ENCODE measurements at places on chromosomes 7 and 10.
A peak's percentile ranks its signal among the peaks of the same experiment; 100 is the strongest.

GRCh38 chr10:113581092-113581491, 28.2 kb downstream of the HABP2 start:
- DNase-seq: no peak

DNA sequence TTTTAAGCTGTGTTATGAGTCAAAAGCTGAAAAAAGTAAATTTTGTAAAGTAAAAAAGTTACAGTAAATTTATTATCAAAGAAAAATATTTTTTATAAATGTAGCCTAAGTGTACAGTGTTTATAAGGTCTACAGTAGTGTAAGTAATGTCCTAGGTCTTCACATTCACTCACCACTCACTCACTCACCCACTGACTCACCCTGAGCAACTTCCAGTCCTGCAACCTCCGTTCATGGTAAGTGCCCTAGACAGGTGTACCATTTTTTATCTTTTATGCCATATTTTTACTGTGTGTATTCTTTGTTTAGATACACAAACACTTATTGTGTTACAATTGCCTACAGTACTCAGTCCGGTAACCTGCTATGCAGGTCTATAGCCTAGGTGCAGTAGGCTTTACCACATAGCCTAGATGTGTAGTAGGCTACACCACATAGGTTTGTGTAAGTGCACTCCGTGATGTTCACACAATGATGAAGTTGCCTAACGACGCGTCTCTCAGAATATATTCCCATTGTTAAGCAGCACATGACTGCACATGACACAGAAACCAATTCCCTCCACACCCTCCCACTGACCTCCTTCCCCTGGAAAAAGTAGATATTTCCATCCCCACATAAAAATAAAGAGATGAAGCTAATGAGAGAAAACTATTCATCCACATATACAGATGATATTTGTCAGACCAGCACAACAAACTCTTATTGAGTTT, 44.8 kb upstream of the FGL2 start:
- DNase-seq: no peak

- DNase-seq: no peak
Measured at GRCh38 chr7:125504848-125505247, 575.2 kb upstream of the POT1 start.

DNA sequence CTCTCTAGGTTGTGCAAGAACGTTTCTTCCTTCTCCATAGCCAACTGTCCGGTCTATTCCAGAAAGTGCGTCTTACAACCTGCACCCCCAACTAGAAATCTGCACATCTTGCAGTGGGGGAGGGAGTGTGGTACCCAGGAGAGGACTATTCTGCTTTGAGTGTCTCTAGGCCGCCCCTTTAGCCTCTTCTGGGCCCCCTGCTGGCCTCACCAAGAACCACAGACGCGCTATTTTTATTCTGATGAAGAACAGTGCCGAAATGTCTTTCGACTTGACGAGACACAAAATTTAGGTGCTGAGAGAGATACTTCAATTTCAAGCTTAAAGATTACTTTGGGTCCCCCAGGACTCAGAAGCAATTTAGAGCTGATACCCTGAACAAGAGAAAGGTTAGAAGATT, 1.0 kb downstream of the CNPY1 start:
- no peak for DNase-seq

- no peak for DNase-seq
Measured at GRCh38 chr7:40915071-40915470, 780.3 kb downstream of the SUGCT start.

- DNase-seq: no peak
Measured at GRCh38 chr10:104259999-104260774, 5.5 kb downstream of the GSTO1 start.

GRCh38 chr10:71244431-71245419, 32.4 kb downstream of the UNC5B start:
- no peak for DNase-seq

DNA sequence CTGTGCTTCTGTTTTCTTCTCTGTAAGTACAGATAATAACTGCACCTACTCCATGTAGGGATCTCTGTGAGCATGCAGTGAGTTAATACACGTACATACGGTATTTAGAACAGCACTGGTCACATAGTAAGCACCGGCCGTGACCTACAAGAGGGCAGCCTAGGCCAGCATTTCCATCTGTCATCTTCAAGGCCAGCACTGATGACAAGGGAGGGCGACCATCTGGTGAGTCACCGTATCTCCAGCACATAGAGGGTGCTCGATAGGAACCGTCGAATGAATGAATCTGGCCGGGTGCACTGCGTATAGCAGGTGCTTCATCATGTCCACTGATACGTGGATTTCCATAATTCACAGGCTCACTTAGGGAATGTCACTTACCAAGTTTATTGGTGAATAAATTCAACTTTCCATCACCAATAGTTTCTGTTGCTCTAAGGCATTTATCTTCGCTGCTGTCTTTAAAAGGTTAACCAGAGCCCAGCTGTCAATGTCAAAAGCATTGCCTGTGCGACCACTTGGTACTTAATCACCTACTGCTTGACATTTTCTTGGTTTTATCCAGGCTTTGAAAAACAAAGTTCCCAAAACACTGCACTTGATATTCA, 8.3 kb downstream of the NOD1 start:
- DNase-seq: no peak

- DNase-seq: no peak
Measured at GRCh38 chr10:128221807-128222206, 95.6 kb upstream of the MKI67 start.

GRCh38 chr10:66982053-66982420, 56.2 kb downstream of the LRRTM3 start:
- DNase-seq: no peak

GRCh38 chr7:71442492-71443190, 310.7 kb downstream of the GALNT17 start:
- no peak for DNase-seq

GRCh38 chr10:71975871-71976725, 11.9 kb downstream of the CHST3 start:
- no peak for DNase-seq

- no peak for DNase-seq
Measured at GRCh38 chr10:14233566-14233965, 97.2 kb downstream of the FRMD4A start.

DNA sequence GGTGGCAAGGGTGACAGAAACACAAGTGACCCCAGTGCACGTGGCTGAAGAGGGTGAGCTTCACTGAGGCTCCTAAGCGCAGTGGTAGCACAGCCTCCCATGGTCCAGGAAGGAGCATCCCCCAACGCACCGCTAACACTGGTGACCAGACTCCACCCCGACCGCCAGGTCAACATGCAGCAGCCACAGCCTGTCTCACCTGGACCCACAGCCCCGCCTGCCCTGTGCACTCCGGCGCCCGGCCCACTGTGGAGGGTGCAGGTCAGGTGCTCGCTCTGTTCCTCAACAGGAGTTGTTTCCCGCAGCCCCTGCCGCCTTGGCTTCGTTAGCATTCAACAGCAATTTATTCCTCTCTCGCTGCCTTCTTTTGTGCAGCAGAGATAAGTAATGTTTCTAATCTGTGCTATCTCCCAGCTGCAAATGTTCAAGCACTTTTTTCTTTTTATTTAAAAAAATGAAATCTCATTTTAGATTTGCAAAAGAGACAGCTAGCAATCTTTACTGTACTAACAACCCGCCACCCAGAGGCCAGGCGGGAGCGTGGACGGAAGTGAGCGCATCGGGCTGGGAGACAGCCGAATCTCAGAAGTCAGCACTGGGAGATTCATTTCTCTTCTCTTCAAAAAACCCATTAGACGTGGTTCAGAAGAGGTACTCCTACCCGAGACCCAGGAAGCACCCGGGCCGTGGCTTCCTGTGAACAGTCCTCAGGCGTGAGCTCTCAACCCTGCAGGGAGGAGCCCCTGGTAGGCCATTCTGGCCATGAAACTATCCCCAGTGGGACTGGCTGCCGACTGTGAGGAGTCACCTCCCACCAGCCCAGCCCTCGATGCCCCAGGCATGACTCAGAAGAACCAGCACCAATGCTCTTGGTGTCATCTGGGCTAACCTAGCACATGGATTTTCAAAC, 133.4 kb downstream of the MAD1L1 start:
- no peak for DNase-seq

DNA sequence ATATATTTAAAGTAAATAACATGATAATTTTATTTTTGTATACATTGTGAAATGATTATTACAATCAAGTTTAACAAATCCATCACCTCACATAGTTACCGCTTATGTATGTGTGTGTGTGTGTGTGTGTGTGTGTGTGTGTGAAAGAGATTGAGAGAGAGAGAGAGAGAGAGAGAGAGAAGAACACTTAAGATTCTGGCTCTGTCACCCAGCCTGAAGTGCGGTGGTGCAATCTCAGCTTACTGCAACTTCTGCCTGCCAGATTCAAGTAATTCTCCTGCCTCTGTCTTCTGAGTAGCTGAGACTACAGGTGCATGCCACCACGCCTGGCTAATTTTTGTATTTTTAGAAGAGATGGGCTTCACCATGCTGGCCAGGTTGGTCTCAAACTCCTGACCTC, 17.8 kb downstream of the LYZL1 start:
- no peak for DNase-seq

GRCh38 chr7:41536122-41536872, 166.6 kb downstream of the INHBA start:
- DNase-seq: no peak

- DNase-seq: no peak
Measured at GRCh38 chr7:107213193-107213788, 44.5 kb downstream of the HBP1 start.

DNA sequence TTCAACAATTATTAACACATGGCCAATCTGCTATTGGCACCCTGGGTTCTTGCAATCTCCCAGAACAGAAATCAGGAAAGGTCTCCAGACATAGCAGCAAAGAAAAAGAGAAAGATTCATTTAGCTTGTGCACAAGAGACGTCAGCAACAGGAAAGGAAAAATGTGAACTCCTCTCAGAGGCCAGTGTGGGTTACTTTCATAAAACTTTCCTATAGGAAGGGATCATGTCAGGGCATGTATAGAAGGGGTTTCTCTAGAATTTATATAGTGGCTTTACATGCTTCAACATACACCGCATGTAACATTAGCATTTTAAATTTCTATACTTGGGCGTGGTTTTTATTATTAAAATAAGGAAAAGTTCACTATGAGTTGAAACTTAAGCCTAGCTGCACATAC, 725.1 kb downstream of the SORCS1 start:
- DNase-seq: no peak

- no peak for DNase-seq
Measured at GRCh38 chr10:77030974-77031373, 606.6 kb downstream of the KCNMA1 start.

- no peak for DNase-seq
Measured at GRCh38 chr10:28719789-28720436, 42.6 kb downstream of the BAMBI start.

DNA sequence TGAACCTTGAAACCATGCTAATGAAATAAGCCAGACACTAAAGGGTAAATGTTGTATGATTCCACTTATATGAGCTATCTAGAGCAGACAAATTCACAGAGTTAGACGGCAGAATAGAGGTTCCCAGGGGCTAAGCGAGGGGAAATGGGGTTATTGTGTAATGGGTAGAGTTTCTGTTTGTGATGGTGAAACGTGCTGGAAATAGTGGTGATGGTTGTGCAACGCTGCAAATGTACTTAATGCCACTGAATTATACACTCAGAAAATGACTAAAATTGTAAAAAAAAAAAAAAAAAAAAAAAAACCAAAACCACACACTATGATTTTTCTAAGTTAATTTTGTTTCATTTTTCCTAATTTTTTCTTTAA, 30.0 kb downstream of the SFXN4 start:
- no peak for DNase-seq

GRCh38 chr7:55286666-55287065, 78.5 kb upstream of the LANCL2 start:
- no peak for DNase-seq

DNA sequence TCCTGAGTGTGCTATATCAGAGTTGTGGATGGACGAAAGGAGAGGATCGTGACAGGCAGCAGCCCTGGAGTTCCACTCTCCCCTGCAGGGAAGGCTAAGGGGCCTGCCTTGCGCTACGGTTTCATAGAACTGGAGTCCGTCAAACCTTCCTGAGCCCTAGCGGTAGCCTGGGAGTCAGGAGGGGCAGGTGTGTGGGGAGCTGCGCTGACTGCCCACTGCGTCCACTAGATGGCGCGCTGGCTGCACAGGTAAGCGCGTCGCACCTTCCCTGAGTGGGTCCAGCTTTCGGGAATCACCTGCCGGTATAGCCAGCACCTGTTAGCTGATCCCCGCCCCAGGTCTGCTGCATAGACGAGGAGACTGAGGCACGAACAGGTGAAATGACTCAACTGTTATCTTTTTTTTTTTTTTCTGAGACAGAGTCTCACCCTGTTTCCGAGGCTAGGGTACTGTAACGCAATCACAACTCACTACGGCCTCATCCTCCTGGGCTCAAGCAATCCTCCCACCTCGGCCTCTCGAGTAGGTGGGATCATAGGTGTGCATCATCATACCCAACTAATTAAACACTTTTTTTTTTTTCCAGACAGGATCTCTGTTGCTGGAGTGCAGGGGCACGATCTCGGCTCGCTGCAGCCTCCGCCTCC, 20.2 kb upstream of the BAIAP2L1 start:
- peak; percentile 36 for DNase-seq

GRCh38 chr7:7510794-7511193, 24.9 kb downstream of the COL28A1 start:
- no peak for DNase-seq

DNA sequence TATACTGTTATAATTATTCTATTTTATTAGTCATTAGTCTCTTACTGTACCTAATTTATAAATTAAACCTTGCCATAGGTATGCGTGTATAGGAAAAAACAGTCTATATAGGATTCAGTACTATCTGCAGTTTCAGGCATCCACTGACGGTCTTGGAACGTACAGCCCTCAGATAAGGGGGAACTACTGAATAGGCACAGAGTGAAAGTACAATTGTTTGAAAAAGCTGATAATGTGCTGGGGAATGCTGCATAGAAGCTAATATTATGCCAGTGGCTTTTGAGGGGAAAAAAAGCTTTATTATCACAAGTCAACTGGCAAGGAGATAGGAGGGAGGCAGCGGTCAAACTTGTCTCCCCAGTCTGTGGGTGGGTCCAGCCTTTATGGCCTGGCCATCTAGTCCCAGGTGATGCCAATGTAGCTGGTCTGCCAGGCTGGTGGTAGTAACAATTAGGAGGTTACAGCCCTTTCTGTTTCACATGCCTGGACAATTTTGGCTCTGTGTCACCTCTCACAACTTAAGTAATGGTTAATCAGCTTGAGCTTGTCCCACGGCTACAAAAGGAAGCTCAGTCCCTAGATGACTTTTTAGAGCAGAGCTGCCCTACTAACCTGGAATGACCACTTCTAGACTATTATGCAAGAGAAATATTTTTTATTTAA, 8.3 kb upstream of the FMC1 start:
- no peak for DNase-seq

GRCh38 chr7:39985398-39985918, 35.4 kb downstream of the CDK13 start:
- no peak for DNase-seq

GRCh38 chr7:158239290-158239981, 348.2 kb downstream of the PTPRN2 start:
- DNase-seq: no peak

GRCh38 chr10:64733980-64734379, 1212.8 kb downstream of the REEP3 start:
- DNase-seq: no peak

DNA sequence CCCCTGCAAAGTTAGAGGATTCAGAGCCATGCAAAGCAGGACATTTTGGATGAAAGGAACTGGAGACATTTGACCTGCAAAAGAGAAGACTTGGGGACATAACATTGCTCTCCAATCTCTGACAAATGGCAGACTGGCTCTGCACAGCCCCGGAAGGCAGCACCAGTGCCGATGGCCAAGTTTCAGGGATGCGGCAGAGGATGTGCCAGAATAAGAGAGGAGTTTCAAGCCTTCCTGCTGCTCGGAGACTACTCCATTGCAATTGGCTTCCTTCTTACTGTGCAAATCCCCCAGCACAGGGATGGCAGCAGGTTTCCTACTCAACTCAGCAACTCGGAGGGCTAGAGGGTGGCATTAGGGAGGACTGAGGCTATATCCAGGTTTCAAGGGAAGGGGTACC, 268.8 kb upstream of the ZMIZ1 start:
- no peak for DNase-seq
